ENCODE measurements at places on chromosomes 6 and 20. TPM values are rescaled to one million over a fixed set of nuclear protein-coding genes. Genes with fewer than 3 reads are reported as not detected.

GRCh38 chr6:50990750-50991446 lies 172.2 kb downstream of the TFAP2B start:
- H3K36me3 ChIP-seq = no peaks in the 10 kb centered on the region
- peak; percentile 2 for DNase-seq
- H3K27ac ChIP-seq = no peak overlapping the region
- H3K4me3 ChIP-seq = no peak overlapping the region
- no peaks in the 10 kb centered on the region for H3K27me3 ChIP-seq

DNA sequence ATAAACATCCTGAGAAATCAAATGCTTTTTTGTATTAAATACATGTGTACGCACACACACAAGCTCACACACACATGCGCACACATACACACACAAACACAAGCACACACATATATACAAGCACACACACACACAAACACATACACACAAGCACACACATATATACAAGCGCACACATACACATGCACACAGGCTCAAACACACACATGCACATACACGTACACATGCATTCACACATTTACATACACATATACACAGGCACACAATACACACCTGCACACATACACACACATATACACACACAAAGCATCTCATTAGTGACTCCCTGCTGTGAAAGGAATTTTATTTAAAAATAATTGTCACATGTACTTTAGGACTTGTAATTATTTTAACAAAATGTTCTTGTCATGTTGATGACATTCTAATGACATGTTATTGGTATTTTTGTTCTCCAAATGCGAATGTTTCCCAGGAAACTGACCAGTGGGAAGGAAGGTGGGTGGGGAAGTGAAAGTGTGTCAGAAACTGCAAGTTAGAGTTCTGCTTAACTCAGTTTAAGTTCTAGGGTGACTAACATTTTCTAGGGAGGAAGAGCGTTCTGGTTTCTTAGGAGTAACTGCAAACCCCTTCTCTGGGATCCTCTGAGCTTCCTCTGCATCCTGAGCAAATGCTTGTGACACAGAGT lies 113.9 kb upstream of the ZNF217 start:
- H3K27me3 ChIP-seq = no peaks in the 10 kb centered on the region
- H3K27ac ChIP-seq = peak overlapping the region; percentile 78

DNA sequence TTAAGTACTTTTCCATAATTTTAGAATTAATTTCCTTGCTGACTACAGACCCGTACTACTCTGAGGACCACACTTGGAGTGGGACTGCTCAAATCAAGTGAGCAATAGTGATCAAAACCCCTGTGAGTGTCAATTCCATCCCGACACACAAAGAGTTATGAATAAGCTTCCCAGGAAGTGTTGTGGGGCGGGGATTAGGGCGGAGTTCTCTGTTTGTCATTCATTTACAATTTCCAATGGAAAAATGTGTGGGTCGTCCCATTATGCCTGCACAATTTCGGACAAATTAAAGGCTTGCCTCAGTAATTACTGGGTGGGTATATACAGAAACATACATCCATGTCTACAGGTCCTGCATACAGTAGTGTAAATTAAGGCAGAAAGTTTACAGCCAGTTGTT lies 84.2 kb downstream of the ISM1 start:
- no peaks in the 10 kb centered on the region for H3K36me3 ChIP-seq
- H3K4me1 ChIP-seq = no peaks in the 10 kb centered on the region
- peaks cover 3% of the 10 kb centered on the region for H3K27me3 ChIP-seq
- no peak overlapping the region for H3K4me3 ChIP-seq
- no peak for DNase-seq

- no peaks in the 10 kb centered on the region for H3K4me1 ChIP-seq
- H3K27me3 ChIP-seq = no peaks in the 10 kb centered on the region
- DNase-seq = peak; percentile 44
- H3K4me3 ChIP-seq = no peak overlapping the region
Measured at GRCh38 chr6:80402266-80402665, 295.8 kb downstream of the BCKDHB start.

DNA sequence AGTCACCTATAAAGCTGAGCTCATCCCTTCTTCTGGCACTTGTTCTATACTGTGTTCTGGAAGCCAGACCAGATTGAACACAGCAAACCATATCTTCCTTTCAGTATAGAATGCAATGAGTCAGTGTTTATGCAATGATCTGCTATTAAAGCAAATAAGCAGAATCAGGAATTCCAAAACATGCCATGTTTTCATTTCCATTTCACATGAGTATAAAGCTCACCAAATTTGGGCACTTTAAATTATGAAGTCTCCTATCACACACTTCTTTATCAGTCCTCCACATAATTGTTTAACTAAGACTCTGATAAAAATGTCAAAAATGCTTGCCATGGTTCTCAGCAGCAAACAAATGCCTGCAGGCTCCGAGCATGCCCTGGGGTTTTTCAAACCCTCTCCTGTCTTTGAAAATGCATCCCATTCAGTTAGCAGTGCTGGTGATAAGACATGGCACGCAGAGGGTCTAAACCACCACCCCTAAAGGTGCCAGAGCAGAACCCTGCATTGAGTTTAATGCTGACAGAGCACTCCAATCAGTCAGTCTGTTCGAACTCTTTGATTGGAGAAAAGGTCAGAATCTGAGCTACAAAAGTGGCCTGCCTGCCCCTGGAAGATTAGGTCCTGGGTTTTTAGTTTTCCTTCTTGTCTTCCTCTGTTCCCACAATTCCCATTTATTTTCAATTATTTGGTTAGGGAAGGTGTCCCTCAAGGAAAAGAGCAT lies 234.1 kb downstream of the GMPR start:
- peaks cover 2% of the 10 kb centered on the region for H3K36me3 ChIP-seq
- no peak overlapping the region for H3K4me3 ChIP-seq
- peak; percentile 61 for DNase-seq
- H3K27me3 ChIP-seq = no peaks in the 10 kb centered on the region
- H3K4me1 ChIP-seq = peaks cover 22% of the 10 kb centered on the region

DNA sequence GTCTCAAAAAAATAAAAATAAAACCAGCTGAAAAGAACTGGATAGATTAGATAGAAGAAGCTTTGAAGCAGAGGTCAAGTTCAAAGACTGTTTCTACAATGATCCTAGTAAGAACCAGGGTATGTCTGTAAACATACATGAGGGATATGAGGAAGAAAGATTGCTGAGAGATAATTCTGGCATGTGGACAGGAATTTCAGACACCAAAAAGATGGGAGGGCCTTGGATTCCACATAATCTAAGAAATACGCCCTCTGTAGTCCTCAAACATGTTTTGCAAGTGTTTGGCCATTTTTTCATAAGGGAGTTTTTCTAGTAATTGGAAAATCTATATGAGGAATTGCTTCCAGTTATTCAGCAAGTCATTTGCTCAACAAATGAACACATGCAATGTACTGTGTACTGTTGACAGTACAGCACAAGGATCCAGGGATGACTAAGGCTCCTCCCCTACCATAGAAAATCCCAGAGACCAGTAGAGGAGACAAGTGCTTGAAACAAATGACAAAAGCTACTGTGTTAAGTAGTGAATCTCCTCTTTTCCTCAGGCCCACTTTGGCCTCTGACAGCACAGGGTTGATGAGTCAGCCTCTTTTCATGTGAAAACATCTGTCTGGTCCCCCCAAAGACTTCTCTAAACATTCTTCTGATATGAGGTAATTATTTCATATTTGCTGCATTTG lies 795.9 kb downstream of the MAFB start:
- peak; percentile 82 for DNase-seq
- peaks cover 23% of the 10 kb centered on the region for H3K4me1 ChIP-seq
- H3K36me3 ChIP-seq = no peaks in the 10 kb centered on the region
- peak overlapping the region; percentile 65 for H3K27ac ChIP-seq

DNA sequence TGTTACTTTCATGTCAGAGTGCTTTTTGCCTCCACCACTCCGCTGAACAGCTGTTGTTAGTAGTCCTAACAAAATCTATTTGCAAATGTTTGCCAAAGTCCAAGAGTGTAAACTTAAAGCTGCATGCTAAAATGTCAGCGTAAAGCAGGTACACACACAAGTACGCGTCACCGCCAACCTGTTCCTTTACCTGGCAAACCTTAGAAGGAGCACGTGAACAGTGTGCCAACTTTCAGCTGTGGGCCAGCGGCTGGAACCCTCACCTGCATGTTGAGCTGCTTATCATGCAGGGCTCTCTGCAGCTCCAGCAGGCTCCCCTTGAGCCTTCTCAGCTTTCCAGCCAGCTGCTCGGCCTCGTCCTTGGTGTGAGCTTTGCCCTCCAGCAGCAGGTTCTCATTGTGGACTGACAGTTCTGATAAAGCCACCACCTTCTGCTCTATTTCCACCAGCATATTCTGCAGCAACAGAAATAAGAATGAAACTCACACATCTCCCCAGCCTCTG lies 359.3 kb downstream of the SYNE1 start:
- H3K27me3 ChIP-seq = no peaks in the 10 kb centered on the region
- no peak overlapping the region for H3K4me3 ChIP-seq
- peaks cover 6% of the 10 kb centered on the region for H3K4me1 ChIP-seq
- H3K27ac ChIP-seq = no peak overlapping the region
- peaks cover 26% of the 10 kb centered on the region for H3K36me3 ChIP-seq

GRCh38 chr6:157222201-157222981 lies 100.9 kb downstream of the TMEM242 start:
- H3K4me1 ChIP-seq = peaks cover 29% of the 10 kb centered on the region
- no peaks in the 10 kb centered on the region for H3K27me3 ChIP-seq
- DNase-seq = no peak
- no peak overlapping the region for H3K4me3 ChIP-seq

GRCh38 chr6:77620278-77620882 lies 32.5 kb upstream of the MEI4 start:
- no peaks in the 10 kb centered on the region for H3K27me3 ChIP-seq
- H3K4me3 ChIP-seq = no peak overlapping the region
- H3K27ac ChIP-seq = no peak overlapping the region

The BTBD3 gene
- total RNA-seq = 30.7 TPM

The COMMD7 gene
- 38.7 TPM for total RNA-seq
